A549 treated with Mapracorat at 1 μM for 4 hours (cell line): ENCODE measurements at places on chromosomes 13 and 19. TPM values are rescaled to one million over a fixed set of nuclear protein-coding genes. Genes with fewer than 3 reads are reported as not detected.

The NXNL1 gene
- not detected in 5 replicates for total RNA-seq

The FGF22 gene
- 0.28 to 0.77 TPM (median 0.72 TPM) in 5 replicates for total RNA-seq

The TTC9B gene
- total RNA-seq = 0.21 to 0.47 TPM (median 0.34 TPM) in 4 of 5 replicates, not detected in the other

The ATP4B gene
- total RNA-seq = not detected in 5 replicates

The MCF2L gene
- 0.28 to 0.50 TPM (median 0.41 TPM) in 5 replicates for total RNA-seq

The SYDE1 gene
- 15.7 to 20.3 TPM (median 17.5 TPM) in 5 replicates for total RNA-seq

The ZNF541 gene
- total RNA-seq = not detected in 5 replicates

The SPRED3 gene
- total RNA-seq = 1.5 to 3.0 TPM (median 2.3 TPM) in 5 replicates

The GNG8 gene
- not detected in 5 replicates for total RNA-seq

The CYP4F12 gene
- 1.7 to 2.1 TPM (median 2.0 TPM) in 5 replicates for total RNA-seq

The PLK5 gene
- total RNA-seq = not detected in 5 replicates

The HIPK4 gene
- total RNA-seq = 0.17 to 0.38 TPM (median 0.26 TPM) in 5 replicates

The GJA3 gene
- total RNA-seq = 0.83 to 1.4 TPM (median 1.3 TPM) in 5 replicates

The OR4F17 gene
- total RNA-seq = not detected in 5 replicates

The AMER2 gene
- total RNA-seq = not detected in 5 replicates

The FOSB gene
- total RNA-seq = 12.2 to 18.7 TPM (median 15.8 TPM) in 5 replicates

The ZNF793 gene
- total RNA-seq = 0.10 to 0.16 TPM in 2 of 5 replicates, not detected in the others

The MTRF1 gene
- total RNA-seq = 4.0 to 6.8 TPM (median 5.1 TPM) in 5 replicates
